ENCODE measurements at places on chromosomes 2 and 18. TPM values are rescaled to one million over a fixed set of nuclear protein-coding genes. Genes with fewer than 3 reads are reported as not detected.
A peak's percentile ranks its signal among the peaks of the same experiment; 100 is the strongest.

The ASTL gene
- polyA plus RNA-seq = 0.14 TPM

The FAM168B gene
- polyA plus RNA-seq = 92.5 TPM

The CKAP2L gene
- polyA plus RNA-seq = 0.06 TPM

The AGAP1 gene
- polyA plus RNA-seq = 11.9 TPM

The LINC00305 gene
- polyA plus RNA-seq = not detected

The MRPL53 gene
- polyA plus RNA-seq = 128 TPM

DNA sequence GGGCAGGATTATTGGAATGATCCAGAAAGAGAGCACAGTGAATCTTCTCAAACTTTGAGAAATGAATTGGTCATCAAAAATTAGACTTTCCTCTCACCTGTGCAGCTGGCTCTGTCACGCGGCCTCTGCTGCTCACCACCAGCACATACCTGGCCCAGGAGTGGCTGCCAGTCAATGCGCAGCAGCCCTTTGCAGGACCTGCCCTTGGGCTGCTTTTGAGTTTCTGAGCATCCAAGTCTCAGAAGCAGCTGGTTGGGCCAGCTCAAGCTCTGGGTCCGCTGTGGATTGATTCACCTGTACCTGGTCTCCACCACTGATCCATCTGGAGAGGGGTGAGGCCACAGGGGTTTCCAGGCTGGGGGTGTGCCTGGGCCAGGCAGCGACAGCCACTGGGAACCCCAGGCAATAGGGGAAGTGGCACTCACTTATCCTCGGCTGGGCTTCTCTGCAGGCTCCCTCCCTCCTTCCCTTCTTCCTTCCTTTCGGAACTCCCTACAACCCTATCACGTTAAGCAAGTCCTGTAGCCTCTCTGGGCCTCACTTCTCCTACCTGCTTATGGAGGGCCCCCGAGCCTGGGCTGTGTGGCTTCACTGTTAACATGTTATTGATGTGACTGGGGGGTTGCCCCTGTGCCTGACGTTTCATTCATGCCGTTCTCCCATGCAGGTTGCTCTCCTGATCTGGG lies 48.1 kb downstream of the SH3BP4 start:
- no peak for DNase-seq

DNA sequence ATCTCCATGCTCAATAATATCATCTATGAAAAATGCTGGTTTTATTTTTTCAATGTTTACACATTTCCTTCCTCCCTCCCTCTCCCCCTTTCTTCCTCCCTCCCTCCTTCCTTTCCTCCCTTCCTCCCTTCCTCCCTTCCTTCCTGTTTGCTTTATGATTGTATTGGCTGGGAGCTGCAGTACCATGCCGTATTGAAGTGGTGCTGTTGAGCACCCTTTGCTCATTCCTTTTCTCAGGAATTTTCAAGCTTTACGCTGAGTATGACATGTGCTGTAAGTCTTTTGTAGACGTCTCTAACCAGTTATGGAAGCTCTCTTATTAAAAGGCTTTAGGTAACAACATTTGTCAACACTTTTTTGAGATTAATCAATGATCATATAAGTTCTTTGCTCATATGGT lies 100.4 kb downstream of the SNTG2 start:
- no peak for DNase-seq

GRCh38 chr2:215425021-215425782 lies 10.7 kb downstream of the FN1 start:
- no peak for DNase-seq

DNA sequence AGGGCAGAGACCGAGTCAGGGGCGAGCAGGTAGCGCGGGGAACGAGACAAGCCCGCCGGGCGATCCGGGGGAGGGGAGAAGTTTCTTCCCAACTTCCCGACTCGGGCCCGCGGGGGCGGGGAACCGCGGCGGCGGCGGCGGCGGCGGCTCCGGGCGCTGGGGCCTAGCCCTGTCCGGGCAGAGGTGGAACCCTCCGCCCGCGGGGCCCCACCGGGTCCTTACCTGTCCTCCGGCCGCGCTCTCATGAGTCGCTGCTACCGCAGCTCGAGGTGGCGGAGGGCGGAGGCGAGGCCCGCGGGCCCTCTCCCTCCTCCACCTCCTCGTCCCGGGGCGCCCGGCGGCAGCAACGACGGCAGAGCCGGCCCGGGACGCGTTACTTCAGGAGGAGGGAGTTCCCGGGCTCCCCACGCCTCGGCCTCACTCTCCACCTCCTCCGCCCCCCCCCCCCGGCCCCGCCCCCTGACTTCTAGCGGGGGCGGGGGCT lies at the start of gene YES1:
TSS of gene YES1 (minus strand) at position 351 of the 484 bp plus-strand sequence. CDS start 55,415 bp downstream, outside the sequence.
- DNase-seq = peak; percentile 78

DNA sequence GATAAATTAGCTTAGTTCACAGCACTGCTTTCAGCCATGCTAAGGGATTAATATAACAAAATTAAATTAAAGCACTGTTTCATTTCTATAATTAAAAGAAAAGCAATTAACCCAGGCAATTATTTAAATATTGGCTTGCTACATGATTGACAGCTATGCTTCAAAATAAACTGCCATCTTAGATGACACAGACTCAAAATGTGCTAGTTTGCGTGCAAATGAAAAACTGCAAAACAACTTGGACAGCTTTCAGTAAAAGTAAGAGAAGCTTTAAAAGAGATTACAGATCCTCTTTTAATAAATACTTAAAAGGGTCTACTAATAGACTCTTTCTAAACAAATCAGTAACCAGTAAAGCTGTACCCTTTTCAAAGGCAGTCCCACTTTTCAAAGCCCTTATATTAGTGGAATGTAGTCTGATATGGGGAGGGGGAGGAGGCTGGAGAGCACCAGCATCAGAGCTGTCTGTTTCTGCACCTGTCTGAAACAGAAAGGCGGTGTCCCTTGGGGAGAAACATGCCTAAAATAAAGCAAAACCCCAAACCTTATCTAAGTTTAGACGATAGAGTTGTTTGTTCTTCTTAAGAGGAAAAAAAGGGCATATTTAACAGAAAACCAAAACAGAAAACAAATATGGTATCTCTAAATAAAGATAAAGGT lies 20.8 kb downstream of the EIF2AK3 start:
- no peak for DNase-seq

DNA sequence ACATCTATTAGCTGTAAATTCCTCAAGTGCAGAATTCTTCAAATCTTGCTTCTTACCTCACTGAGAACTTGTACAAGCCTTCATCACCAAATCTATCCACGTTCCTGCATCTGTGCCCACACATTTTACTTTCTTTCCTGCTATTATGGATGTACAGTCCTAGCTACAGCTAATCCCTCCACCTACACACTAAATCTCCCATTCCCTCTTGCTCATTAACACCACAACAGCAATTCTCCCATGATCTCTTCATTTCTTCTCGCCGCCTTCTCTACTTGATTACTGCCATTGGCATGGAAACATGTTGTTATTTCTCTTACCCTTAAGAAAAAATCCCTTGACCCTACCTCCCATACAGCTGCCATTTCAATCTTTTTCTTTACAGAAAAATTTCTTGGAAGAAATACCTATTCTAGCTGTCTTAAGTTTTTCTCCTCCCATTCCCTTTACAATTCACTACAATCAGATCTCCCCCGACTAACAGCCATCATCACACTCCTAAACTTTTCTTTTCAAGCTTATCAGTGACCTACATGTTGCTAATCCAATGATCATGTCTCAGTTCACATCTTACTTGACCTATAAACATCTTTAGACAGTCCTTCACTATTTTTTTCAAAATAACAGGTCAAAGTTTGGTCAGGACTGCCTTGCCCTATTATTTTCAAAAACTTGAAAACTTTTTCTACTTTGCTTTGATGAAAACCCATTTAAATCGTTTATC lies 41.0 kb downstream of the ROCK2 start:
- no peak for DNase-seq

GRCh38 chr2:213119061-213119809 lies 32.2 kb downstream of the IKZF2 start:
- DNase-seq = no peak

GRCh38 chr2:47490406-47490805 lies 87.5 kb downstream of the MSH2 start:
- no peak for DNase-seq

GRCh38 chr2:134550566-134551164 lies 168.1 kb downstream of the TMEM163 start:
- no peak for DNase-seq

- no peak for DNase-seq
These were observed 4.2 kb downstream of the CLK1 start for GRCh38 chr2:200860092-200860795.

DNA sequence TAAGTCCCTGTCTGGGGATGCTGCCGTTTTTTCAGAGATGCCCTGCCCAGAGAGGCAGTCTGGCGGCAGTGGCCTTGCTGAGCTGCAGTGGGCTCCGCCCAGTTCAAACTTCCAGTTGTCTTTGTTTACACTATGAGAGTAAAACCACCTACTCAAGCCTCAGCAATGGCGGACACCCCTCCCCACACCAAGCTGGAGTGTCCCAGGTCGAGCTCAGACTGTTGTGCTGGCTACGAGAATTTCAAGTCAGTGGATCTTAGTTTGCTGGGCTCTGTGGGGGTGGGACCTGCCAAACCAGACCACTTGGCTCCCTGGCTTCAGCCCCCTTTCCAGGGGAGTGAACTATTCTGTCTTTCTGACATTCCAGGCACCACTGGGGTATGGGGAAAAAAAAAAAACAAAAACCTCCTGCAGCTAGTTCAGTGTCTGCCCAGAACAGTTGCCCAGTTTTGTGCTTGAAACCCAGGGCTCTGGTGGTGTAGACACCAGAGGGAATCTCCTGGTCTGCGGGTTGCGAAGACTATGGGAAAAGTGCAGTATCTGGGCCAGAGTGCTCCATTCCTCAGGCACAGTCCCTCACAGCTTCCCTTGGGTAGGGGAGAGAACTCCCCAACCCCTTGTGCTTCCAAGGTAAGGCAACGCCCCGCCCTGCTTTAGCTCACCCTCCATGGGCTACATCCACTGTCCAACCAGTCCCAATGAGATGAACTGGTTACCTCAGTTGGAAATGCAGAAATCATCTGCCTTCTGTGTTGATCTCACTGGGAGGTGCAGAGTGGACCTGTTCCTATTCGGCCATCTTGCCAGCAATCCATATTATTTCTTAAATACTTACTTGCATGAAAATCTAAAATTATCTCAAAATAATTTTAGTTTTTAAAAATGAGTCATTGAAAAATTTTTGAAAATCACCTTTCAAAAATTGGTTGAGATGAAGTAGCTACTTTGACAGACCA lies 338.0 kb downstream of the OSR1 start:
- no peak for DNase-seq

All from heart left ventricle (tissue), 16 donors.